ENCODE measurements at places on chromosomes 16 and 17. TPM values are rescaled to one million over a fixed set of nuclear protein-coding genes. Genes with fewer than 3 reads are reported as not detected.

Gene KIF2B
- not detected for total RNA-seq

Gene CCDC154
- 15.5 TPM for total RNA-seq

Gene TTYH2
- total RNA-seq: 7.5 TPM

Gene METRNL
- 4.6 TPM for total RNA-seq

Gene SPNS3
- total RNA-seq: 4.3 TPM

Gene ALOX12B
- 0.80 TPM for total RNA-seq

Gene TNFRSF17
- total RNA-seq: 1.2 TPM

Gene AFMID
- 2.4 TPM for total RNA-seq

Gene TMEM98
- not detected for total RNA-seq

Gene CCT6B
- 3.9 TPM for total RNA-seq

Gene TPPP3
- not detected for total RNA-seq

Gene C17orf78
- not detected for total RNA-seq

Gene SPN
- total RNA-seq: 98.4 TPM

Gene IL17C
- total RNA-seq: 0.60 TPM

Gene OR2C1
- not detected for total RNA-seq
